ENCODE measurements at places on chromosomes 2 and 18. TPM values are rescaled to one million over a fixed set of nuclear protein-coding genes. Genes with fewer than 3 reads are reported as not detected.

Gene MARCHF4
- total RNA-seq, result 2.1 TPM

Gene SCN7A
- total RNA-seq, result not detected

Gene CXCR1
- not detected for total RNA-seq

Gene DAW1
- total RNA-seq, result 4.1 TPM

Gene SERPINB12
- total RNA-seq, result not detected

Gene SLC5A7
- not detected for total RNA-seq

Gene MOGAT1
- not detected for total RNA-seq

Gene RBM43
- 8.0 TPM for total RNA-seq
